ENCODE measurements at places on chromosomes 1 and 21. TPM values are rescaled to one million over a fixed set of nuclear protein-coding genes. Genes with fewer than 3 reads are reported as not detected.
A peak's percentile ranks its signal among the peaks of the same experiment; 100 is the strongest.

Gene TSNAX
- total RNA-seq: 28.2 TPM

GRCh38 chr1:19811206-19811851, 3.8 kb downstream of the RNF186 start:
- DNase-seq: peak; percentile 74

- no peak for DNase-seq
These were observed 32.1 kb downstream of the SH3BP5L start for GRCh38 chr1:248793592-248793991.

- DNase-seq: no peak
These were observed 1.0 kb upstream of the FOXO6 start for GRCh38 chr1:41360074-41360785.

DNA sequence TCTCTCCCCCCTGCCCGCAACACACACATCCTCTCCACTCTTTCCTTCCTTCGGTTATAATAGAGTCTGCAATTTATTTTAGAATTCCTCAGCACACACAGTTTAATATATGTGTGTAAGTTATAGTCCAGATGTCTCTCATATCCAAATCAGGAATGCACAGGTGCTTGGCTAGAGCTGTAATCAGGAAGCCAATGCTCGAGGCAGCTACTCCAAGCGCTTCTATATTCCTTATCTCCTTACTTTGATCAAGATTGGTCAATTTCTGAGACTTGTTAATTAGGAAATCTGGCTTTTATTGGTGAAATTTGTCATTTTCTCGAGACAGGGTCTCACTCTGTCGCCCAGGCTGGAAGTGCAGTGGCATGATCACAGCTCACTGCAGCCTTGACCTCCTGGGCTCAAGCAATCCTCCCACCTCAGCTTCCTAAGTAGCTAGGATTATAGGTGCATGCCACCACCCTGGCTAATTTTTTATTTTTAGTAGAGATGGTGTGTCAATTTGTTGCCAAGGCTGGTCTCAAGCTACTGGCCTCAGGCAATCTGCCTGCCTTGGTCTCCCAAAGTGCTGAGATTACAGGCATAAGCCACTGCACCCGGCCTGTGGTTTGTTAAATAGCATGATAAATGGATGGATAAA, 27.7 kb downstream of the RPL5 start:
- no peak for DNase-seq

DNA sequence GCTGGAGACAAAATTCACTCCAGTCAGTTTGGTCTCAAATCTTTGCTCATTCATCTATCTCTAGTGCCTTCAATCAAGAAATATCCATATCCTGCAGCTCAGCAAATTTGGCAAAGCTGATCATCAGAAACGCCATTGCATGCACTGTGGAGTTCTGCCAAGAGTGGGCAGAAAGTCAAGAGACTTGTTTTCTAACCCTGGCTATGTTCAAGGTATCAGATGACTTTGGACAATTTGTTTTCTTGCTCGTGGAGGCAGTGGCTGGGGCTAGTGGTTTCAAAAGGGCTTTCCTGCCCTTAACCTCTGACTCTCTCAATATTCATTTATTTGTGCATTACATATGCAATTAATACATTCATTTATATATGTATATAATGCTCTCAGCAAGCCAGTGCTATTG, 12.8 kb upstream of the LRRC52 start:
- no peak for DNase-seq

DNA sequence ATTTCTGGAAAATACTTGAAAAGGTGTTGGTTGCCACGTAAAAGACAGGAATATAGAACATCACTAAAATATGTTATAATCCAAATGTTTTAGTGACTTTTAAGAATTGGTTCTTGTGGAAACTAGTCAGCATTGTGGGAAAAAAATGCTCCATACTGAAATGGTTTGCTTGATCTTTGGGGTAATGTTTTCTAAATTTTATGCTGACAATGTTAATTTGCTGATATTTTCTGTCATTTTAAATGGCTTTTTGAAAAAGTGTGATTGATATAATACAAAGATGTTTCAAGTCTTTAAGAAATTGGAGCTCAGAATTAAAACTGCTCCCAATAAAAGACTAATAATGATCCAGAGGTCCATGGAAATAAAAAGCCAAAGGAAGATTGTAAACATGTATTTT, 610.9 kb downstream of the ADGRL2 start:
- no peak for DNase-seq

- no peak for DNase-seq
These were observed 332.4 kb downstream of the RPS6KC1 start for GRCh38 chr1:213383465-213383864.

GRCh38 chr1:196902344-196902743, 14.5 kb downstream of the CFHR4 start:
- DNase-seq: no peak

Gene KLF17
- total RNA-seq: not detected

DNA sequence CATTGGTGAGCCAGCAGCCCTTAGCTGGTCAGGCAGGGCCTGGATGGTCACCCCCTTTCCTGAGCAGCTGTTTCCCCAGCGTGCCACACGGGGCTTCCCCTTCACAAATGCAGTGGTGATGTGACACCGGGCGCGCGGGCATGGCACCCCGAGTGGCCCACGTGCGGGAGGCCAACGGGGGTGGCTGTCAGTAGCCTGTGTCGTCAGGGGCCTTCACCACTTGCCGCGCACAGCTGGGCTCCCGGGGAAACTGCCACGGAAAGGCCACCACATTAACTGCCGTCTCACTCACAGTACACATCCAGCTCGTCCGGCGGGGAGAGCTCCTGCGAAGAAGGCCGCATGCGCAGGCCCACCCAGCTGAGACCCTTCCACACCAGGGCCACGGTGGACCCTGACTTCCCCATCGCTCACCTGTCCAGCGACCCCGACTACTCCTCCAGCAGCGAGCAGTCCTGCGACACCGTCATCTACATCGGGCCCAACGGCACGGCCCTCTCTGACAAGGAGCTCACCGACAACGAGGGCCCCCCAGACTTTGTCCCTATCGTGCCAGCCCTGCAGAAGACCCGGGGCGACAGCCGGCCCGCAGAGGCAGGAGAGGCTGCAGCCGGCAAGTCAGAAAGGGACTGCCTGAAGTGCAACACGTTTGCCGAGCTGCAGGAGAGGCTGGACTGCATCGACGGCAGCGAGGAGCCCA, 530.5 kb downstream of the KIF26B start:
- no peak for DNase-seq

GRCh38 chr21:14284481-14284880, 68.5 kb downstream of the RBM11 start:
- DNase-seq: no peak

DNA sequence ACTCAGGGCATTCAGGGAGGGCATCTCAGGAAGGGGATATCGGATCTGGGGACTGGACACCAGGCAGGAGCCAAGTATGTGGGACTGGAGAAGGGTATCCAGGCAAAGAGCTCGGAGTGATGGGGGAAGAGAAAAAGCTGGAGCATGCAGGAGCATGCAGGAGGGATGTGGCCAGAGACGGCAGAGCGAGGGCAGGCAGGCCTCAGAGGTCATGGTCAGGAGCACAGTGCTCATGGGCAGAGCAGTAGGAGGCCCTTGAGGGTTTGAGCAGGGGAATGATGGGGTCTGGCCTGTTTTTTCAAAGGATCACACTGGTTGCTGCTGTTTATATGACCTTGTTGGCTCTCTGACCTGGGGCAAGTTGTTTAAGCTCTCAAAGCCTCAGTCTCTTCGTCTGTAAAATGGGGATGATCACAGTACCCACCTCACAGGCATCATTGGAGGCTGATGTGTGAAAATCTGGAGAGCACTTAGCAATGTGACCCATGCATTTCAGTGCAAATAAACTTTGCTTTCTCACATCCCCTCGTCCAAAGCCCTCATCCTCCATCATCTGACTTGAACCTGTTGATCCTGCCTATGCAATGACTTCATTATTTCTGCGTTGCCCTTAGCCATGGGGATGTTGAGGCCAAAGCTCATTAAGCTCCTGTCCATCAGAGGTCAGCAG, 273.1 kb downstream of the MATN1 start:
- no peak for DNase-seq

DNA sequence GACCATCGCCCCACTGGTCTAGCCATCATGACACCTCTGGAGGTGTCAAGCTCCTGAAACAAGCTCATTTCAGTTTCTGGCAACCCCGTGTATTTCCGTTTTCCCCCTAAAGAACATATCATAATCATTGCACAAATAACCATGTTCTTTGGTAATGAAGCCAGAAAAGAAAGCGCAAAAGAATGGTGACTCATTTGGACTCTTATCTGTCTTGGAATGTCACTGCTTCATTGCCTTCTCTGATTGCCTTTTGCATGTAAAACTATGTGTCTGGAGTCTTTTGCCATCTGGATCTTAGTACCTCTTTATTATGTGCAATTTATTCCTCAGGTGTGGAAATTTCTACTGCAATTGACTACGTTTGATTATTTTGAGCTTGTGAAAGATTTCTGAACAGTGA, 110.5 kb downstream of the COLGALT2 start:
- no peak for DNase-seq

DNA sequence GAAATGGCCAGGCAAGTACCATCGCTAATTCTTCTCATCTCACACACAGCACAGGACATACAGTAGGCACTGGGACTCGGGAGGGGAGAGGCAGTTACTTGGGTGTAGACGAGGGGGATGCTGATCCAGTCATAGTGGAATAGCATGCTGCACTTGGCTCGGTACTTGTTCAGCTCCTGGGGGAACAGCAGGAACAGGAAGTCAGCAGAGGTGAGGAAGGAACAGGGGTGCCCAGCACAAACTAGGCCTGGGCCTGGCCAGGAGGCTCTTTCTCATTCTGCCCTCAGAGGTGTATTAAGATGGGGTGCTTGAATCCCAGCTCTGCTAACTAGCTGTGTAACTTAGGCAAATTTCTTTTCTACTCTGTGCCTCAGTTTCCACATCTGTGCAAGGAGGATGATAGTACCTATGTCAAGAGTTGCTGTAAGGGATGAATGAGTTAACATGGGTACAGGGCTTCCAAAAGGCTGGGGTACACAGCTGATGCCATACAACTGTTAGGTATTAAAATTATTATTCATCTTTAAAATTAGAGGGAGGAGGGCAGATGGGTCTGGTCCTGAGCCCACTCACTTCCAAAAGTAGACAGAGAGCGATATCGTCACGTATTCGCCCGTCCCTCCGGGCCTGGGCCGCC, 2.4 kb downstream of the BEST4 start:
- no peak for DNase-seq

DNA sequence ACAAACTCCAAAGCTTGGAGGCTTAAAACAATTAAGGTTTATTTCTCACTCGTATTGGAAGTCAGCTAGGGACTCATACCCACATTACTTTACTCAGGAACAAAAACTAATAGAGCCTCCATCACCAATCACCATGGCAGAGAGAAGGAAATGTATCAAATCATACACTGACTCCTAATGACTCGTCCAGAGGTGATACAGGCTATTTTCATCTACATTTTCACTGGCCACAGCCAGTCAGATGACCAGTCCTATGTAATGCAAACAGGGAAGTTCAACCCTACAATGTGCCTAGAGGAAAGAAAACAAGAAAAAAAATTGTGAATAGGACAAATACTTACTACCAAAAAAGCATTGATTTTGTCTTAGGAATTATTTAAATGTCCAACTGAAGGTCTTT, 110.3 kb downstream of the SEC16B start:
- no peak for DNase-seq

Gene S100A7A
- total RNA-seq: not detected

Gene MAP1LC3C
- not detected for total RNA-seq

Data from activated naive CD4-positive, alpha-beta T cell treated with anti-CD3 and anti-CD28 coated beads for 36 hours (primary cell).